ENCODE measurements at places on chromosomes 1 and 21. TPM values are rescaled to one million over a fixed set of nuclear protein-coding genes. Genes with fewer than 3 reads are reported as not detected.

Gene LHX8
- not detected for total RNA-seq

Gene LCE1E
- not detected for total RNA-seq

Gene MYOC
- not detected for total RNA-seq

Gene GJA5
- total RNA-seq, result not detected

Gene GJA4
- not detected for total RNA-seq

Gene TNFRSF14
- total RNA-seq, result 7.7 TPM

All from bronchus fibroblast of lung (primary cell).